ENCODE measurements at places on chromosomes 3 and 15.
A peak's percentile ranks its signal among the peaks of the same experiment; 100 is the strongest.

DNA sequence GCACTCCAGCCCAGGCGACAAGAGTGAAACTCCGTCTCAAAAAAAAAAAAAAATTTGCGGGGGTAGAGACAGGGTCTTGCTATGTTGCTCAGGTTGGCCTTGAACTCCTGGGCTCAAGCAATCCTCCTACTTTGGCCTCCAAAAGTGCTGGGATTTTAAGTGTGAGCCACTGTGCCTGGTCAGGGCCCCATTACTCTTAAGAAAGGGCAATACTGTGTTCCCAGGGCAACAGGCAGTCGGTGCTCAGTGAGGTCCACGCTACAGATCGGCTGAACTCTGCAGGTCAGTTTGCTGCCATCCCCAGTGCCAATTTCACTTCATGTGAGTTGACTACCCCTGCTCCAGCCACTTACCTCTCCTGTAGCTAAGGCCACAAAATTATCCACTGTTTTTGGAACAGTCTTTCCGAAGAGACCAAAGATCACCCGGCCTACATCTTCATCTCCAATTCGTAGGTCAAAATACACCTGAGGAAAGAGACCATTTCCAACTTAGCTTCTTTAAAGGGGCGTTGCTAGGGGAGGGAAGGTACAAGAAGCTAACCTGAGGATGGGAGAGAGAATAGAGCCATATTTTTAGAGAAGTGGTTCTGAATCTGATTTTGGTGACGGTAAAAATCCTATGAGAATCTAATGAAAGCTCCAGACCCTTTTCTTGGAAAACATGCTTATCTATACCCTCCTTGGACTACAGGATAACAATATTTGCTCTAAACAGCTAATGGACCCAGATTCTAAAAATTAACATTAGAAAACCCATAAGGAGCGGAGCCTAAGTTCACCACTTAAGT is 939 bp downstream of the PPIB start:
- DNase-seq = no peak

DNA sequence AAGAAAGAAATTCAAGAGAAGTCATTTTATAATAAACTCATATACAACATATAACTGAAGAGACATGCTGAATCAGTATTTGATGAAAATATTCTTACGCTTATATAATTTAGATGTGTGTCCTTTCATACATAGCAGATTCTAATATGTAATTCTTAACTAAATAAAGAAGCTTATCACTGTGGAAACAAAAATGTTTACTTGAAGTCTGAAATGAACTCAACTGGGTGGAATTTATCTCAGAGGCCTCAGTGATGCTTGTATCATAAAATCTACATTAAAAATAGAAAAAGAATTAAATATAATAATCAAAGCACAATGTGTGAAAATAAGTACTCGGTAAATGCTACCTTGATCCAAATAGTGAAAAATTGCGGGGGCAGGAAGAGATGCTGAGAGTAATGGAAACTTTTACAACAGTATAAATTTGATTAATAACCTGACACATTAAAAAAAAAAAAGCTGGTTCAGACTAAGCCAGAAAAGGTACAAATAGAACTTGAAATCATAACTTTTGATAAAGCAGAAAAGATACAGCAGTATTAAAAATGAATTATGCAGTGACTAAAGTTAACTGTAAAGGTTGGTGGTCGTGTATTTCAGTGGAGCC is 12.0 kb upstream of the CBLB start:
- DNase-seq = no peak

DNA sequence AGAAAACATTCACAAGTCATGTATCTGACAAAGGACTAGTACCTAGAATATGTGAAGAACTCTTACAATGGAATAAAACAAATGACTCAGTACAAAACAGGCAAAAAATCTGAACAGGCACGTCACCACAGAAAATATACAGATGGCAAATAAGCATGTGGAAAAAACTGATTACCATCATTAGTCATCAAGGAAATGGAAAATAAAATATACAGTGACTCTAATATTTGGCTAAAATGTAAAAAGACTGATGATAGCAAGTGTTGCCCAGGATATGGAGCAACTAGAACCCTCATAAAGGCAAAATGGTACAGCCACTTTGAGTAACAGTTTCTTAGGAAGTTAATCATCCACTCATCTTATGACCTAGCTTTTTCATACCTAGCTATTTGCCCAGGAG is 95.8 kb upstream of the ABHD17C start:
- DNase-seq = no peak

- DNase-seq = no peak
Observed at GRCh38 chr15:26729030-26729429, 43.8 kb downstream of the GABRB3 start.

GRCh38 chr3:185152410-185153170 is at the start of gene C3orf70:
Gene C3orf70, minus strand, starts transcription at chr3:185153060. Its CDS starts 237 bp downstream, at chr3:185152823.
- no peak for DNase-seq

DNA sequence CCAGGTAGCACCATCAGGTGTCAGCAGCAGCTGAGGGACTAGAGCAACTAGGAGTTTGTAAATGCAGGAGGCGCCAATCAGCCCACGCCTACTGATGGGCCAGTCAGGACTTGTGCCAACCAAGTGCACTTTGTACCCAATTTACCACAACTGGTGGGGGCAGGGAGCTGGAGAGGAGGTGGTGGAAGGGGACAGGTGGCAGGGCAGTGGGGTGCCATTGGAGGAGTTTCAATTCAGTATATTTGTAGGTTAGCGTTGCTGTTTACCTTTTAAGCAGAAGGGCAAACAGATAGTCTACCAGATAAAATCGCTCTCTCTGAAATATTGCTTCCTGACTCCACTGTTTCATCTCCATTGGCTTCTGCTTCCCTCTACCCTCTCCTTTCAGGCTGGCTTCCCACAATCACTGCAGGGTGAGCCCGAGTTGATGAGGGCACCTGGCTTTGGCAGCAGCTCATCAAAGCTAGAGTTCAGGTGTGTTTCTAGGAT is 75.7 kb downstream of the TRIM69 start:
- DNase-seq = no peak

DNA sequence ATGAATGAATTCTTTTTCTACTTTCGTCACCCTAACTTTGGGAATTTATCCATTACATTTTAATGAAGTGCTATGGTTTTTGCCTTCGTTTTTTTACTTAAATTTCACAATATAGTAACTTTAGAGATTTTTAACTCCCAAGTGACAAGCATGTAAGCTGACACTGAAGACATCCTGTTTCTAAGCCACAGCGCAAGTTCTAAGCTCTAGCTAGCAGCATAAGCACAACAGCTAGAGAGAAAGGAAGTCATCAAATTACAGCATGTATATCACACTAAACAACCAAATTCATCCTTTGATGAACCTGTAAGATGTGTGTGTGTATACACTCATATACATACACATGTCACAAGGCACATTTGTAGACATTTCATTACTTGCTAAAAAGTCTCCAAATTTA is 119.3 kb downstream of the P3H2 start:
- no peak for DNase-seq

- no peak for DNase-seq
Observed at GRCh38 chr3:26438325-26438940, 184.1 kb upstream of the LRRC3B start.

- no peak for DNase-seq
Observed at GRCh38 chr15:34501131-34501530, 63.5 kb upstream of the GOLGA8A start.

GRCh38 chr3:8640223-8640622 is 4.4 kb downstream of the SSUH2 start:
- DNase-seq = no peak

DNA sequence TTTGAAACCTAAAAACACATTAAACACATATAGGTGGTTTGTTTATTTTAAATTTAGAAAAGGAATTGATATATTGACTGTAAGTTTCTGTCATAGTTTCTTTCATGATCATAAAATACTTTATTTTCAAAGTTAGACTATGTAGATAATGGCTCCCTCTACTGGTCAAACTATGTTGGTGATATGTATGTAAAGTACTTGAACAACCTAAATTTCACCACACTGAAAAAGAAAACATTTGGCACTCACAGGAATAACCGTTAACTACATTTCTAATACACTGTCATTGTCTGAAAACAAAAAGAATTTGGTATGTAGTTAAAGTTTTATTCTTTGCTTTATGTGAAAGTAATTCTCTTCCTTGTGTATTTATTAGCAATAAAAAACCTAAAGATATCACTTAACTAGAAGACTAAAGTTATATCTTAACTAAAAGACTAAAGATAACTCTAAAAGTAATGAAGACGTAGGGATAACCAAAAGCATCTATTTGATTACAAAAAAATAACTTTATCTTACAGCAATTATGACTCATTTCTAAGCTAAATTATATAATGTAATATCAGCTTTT is 427.5 kb downstream of the VGLL3 start:
- no peak for DNase-seq

- DNase-seq = no peak
Observed at GRCh38 chr3:128082546-128082945, 30.3 kb downstream of the SEC61A1 start.

- no peak for DNase-seq
Observed at GRCh38 chr15:41653760-41654159, 6.4 kb upstream of the MGA start.

- DNase-seq = peak; percentile 96
Observed at GRCh38 chr3:150763122-150763840, at the start of gene SIAH2. Gene SIAH2, minus strand, starts transcription at chr3:150763169. Its CDS starts 320 bp downstream, at chr3:150762849.

- no peak for DNase-seq
Observed at GRCh38 chr3:158120330-158120729, 10.4 kb downstream of the RSRC1 start.

- DNase-seq = no peak
Observed at GRCh38 chr3:50671331-50671730, 3.4 kb upstream of the DOCK3 start.

- DNase-seq = no peak
Observed at GRCh38 chr3:468172-468571, 271.6 kb downstream of the CHL1 start.

GRCh38 chr3:58627941-58628340 is 38.6 kb downstream of the FAM3D start:
- no peak for DNase-seq

- no peak for DNase-seq
Observed at GRCh38 chr3:140007911-140008869, 73.2 kb downstream of the CLSTN2 start.

DNA sequence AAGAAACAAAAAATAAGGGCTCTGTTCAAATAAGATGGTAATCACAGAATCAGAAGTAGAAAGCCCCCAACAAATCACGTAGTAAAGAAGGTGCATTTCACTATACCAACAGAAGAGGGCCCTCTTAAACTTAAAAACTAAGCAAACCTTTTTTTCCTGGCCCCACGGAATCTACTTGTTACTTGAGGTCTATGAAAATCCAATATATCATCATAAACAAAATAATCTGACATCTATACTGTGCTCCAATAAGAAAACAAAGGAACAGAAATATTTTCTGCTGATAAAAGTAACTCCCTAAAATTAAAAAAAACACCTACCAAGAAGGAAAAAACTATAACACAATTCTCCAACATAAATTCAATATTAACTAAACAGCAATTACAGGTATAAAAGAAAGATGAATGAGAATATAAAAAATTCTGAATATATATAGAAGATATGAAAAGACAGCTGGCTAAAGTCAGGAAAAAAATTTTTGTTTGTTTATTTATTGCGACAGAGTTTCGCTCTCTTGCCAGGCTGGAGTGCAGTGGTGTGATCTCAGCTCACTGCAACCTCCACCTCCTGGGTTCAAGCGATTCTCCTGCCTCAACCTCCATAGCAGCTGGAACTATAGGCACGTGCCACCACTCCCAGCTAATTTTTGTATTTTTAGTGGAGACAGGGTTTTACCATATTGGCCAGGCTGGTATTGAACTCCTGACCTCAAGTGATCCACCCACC is 81.8 kb downstream of the CLASP2 start:
- DNase-seq = no peak

- DNase-seq = no peak
Observed at GRCh38 chr3:185653949-185654757, 68.1 kb downstream of the SENP2 start.

- DNase-seq = no peak
Observed at GRCh38 chr3:71142441-71143161, 440.9 kb downstream of the FOXP1 start.
